ENCODE measurements at places on chromosomes 2 and 18.

- no peak for DNase-seq
Measured at GRCh38 chr2:14616950-14617349, 15.6 kb upstream of the LRATD1 start.

GRCh38 chr2:73037947-73038585, 33.4 kb downstream of the SFXN5 start:
- no peak for DNase-seq

- no peak for DNase-seq
Measured at GRCh38 chr18:27921904-27922751, 254.8 kb downstream of the CDH2 start.

- no peak for DNase-seq
Measured at GRCh38 chr18:10270151-10270571, 184.3 kb upstream of the APCDD1 start.

- peak; percentile 27 for DNase-seq
Measured at GRCh38 chr2:169107645-169108044, 38.3 kb downstream of the DHRS9 start.

DNA sequence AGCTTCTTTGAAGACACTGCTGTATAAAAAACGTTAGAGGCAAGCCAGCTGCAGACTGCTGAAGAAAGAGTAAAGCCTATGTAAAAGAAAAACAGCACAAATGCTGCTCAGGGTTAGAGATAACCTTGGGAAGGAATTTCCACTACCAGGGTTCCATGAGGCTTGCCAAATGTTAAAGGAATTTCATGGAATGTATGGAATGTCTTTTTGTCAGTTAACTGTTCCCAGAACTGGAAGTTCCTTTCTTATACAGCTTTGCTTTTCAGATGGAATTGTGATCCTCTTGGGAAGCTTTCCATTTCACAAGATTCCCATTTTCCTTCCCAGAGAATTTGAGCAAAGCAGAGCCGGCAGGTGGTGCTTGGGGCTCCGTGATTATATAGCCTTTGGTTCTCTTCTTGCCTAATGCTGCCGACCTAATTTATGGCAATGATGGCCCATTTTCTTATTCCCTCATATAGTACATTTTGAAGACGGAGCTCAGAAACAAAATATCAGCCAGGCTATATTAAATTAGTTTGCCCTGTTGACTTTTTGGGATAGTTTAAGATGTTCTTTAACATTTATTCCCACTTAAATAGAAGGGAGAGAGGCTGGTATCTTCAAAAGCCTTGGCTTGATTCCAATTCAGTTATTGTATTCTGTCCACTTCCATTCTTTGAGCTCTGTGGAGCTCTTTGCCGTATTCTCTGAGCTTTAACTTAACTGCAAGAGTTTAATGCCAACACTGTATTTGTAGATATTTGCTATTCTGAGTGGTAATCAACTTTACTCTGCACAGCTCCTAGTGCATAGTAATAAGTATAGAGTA, 162.3 kb downstream of the PHLPP1 start:
- no peak for DNase-seq

- no peak for DNase-seq
Measured at GRCh38 chr2:217617616-217618022, 385.2 kb downstream of the TNS1 start.

GRCh38 chr2:121608367-121608766, 40.9 kb downstream of the CLASP1 start:
- DNase-seq, result no peak
